ENCODE measurements at places on chromosomes 1 and 21.

GRCh38 chr1:165840423-165840822, 13.0 kb downstream of the UCK2 start:
- DNase-seq: no peak

DNA sequence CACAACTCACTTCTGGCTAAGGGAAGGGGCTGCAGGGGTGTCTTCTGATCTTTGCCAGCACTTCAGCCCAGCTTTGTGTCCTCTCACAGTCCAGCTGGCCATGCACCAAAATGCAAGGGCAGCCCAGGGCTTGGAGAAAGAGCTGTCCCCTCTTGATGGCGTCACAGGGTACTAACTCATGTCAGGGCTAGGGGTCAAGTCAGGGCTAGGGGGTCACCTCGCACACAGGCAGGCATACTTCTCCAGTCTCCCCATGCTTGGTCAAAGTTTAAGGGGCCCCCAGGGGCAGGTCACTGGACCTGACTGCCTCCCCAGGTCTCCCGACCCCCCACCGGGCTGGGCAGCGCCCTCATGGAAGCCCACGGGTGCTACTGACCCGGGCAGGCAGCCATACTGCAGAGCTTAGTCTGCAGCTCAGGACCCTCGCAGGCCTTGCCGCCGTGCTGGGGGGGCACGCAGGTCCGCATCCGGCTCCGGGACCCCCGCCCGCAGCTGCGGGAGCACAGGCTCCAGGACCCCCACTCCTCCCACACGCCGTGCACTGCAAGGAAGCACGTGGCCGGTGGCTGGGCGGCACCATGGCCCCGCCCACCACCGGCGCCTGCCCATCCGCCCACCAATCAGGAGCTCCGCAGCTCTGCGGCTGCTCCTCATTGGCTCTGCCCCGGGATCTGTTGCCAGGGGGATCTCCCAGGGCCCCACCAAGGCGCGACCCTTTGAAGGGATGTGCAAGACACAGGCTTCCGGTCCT, 21.5 kb downstream of the ADGRB2 start:
- no peak for DNase-seq

DNA sequence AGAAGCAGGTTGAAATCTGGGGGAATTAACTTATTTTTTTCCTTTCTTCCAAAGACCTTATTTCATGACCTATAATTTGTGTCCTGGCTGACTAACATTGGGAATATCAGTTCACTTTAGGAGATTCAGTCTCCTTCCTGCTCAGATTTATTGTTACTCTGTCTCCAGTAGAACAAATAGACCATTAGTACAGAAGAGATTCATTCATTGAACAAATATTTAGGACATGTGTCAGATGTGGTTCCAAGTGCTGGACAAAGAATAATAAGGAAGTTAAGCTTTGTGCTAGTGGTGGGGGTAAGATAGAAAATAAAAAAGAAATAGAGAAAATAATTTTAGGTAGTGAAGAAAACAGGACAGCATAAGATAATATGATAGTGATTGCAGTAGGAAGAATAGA, 20.3 kb downstream of the ZMYM4 start:
- DNase-seq: no peak

DNA sequence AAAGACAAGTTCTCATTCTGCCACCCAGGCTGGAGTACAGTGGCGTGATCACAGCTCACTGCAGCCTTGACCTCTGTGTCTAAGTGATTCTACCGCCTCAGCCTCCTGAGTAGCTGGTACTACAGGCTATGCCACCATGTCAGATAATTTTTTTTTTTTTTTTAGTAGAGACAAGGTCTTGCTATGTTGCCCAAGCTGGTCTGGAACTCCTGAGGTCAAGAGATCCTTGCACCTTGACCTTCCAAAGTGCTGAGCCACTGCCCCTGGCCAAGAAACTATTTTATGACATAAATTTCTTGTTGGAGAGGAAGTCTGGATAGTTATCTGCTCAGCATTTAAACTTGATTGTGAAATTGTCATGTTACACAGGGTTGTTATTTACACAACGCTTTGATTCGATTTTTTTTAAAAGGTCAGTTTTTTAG, 2.1 kb downstream of the SCCPDH start:
- DNase-seq: no peak

- no peak for DNase-seq
Measured at GRCh38 chr1:180548686-180549317, 10.0 kb upstream of the OVAAL start.

DNA sequence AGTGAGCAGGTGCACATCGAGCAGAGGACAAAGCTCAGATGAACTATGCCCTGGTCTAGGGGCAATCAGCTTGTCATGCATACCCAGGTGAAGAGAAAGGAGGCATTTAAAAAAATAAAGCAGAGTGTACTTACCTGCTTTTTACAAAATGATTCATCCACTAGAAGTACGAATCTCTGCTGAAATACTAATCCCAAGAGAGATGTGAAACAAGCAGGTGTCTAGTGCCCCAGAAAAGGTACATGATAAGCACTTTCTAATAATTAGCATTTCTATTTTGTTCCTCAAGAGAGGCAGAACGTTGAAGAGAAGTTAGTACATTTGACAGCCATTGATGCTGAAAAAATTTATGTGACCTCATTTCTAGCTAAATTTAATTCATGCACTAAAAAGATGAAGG, 31.1 kb downstream of the CHODL start:
- DNase-seq: no peak

DNA sequence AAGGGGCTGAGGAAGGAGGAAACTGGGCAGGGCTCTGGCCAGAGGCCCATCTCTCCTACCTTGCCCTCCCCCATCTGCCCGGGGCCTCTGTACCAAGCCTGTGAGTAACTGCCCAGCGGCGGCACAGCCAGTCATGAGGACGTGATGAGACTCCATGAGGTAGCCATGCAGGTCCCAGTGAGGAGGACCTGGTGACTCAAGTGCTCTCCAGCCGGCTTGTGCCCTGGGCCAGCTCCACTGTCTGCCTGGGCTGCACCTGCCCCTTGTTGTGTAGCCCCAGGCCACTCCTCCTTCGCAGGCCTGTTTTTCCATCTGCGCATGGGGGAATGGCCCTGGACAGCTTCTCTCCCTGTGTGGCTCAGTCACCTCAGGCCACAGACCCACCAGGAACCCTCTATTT, 42.0 kb upstream of the PADI1 start:
- DNase-seq: peak; percentile 38

DNA sequence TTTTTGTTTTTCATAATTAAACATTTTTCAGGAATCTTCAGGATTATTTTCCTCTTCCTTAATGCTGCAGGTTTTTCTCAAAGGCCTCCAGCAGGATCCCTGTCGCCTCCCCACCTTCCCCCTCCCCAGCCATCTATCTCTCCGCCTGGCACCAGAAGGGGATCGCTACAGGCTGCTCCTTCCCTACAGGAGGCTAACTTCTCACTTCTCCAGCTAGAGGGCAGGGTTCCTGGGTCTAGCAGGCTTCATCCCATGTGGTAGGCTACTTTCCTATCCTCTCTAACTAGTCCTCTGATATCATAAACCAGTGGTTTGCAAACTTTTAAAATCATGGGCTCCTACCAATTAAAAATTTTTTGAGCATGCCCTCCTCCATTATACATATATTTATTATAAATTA, 104.1 kb downstream of the KCNN3 start:
- DNase-seq: peak; percentile 29

- no peak for DNase-seq
Measured at GRCh38 chr1:109989506-109990301, 5.1 kb downstream of the AHCYL1 start.
